EH (cell line): ENCODE measurements at places on chromosomes 2 and 18.

DNA sequence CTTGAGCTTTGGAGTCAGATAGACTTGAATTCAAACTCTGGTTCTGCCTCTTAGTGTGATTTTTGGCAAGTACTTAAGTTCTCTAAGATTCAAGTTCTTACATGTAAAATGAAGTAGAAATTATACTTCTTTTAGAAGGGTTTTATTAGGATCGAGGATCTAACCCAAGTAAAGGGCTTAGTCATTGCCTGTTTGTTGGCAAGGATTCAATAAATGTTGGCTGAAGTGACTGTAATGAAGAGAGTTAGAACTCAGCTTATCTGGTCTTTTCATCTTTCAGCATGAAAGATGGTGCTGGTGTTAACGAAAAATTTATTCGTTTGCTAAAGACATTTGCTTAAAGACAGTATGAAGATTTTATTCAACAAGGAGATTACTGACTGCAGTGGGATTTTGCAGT, 315.9 kb upstream of the THUMPD2 start:
- peak; percentile 86 for DNase-seq

DNA sequence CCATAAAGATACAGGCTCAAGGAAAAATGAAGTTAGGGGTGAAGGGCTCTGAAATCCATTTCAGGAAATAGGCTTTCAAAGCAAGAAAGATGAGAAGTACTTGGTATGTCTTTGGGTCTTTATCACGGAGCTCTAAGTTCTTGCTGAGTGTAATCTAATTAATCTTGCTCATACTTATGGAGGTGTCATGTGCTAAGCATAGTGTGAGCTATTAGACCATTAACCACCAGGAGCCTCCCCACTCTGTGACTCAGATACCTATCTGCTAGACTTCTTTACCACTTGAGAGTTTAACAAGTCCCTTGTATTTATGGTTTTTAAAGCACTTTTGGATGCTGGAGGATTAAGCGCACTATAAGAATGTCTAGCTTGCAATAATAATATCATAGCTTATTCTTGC, 678.7 kb downstream of the EPHA4 start:
- peak; percentile 21 for DNase-seq

DNA sequence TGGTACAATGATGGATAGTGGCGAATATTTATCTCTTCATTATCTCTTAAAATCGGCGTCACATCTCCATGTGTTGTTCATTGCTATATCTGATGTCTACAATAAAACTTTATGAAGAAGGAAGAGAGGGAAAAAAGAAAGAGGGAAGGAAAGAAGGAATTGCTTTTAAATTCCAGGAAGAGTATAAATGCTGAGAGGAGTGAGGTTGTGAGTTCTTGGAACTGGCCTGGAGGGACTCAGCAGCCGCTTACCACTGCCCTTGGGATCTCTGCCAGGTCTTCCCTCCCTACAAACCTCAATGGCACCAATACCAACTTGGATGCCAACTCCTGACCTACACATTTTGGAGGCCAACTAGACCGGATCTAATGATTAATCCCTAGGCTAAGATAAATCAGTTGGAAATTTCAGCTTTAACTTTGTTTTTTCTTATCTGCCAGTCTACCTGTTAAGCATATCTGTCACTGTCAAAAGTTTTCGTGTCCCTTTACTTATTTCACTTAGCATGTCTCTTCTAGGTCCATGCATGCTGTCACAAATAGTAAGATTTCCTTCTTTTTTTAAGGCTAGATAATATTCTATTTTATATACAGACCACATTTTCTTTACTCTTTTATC, 9.8 kb downstream of the SCN9A start:
- DNase-seq, result peak; percentile 29

DNA sequence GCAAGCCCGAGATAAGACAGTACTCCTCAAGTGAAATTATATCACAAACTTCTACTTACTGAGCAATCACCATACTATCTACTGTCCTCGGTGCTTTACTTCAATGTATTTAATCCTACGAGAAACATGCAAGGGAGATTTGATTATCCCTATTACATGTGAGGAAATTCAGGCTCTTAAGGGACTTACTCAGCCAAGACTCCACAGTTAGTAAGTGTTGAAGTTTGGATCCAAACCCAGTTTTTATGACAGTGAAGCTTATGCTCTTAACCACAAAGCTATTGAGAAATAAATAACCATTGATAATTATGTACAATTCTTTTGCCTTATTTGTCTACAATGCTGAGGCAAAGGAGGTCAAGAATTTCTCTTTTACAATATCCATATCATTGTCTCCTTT, 672.9 kb upstream of the ACVR2A start:
- no peak for DNase-seq

DNA sequence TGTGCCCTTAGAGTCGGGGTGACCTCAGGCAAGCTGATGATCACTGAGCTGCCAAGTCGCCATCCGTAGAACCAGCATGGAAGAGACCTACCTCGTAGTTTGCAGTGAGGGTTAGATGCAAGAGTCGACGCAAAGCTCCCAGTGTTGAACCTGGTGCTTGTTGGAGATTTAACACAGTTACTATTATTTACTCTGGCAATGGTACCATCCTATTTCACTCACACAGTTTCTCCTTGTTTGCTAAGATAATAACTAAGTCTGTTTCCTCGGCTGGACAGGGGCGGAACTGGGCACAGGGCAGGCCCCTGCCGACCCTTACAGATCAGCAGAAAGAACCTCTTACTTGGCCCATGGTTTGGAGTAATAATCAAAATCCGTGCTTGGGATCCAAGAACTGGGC, 85.5 kb downstream of the ACAA2 start:
- no peak for DNase-seq

DNA sequence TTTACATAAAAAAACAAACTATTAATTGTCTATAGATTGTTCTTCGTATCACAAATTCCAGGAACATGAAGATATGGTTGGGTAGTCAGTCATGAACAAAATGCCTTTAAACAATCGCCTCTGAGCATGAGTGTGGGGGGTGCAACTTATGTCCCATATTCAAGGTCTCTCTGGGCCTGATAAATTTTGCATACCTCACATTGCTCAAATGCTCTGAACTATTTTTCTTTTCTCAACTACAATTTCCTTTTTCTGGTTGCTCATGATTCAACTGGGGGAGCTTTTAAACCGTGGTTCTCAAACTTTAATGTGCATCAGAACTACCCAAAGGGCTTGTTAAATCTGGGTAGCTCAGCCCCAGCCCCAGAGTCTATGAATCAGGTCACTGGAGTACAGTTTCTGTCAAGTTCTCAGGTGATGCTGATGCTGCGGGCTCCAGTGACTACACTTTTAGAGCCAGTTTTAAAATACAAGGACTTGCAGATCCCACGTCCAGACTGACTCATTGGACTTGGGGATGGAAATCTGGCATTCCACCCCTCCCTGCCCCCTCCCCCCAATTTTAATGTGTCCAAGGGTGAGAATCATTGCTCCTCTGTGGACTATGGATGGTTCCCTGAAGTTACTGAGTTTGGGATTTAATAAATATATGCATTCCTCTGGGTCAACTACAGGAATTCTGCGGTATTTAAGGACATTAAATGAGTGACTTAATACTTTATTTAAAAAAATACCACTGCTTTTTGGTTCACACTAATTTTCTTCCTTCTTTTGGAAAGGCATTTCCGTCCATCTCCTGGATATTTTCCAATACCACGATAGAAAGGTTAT, 1.5 kb upstream of the GPD2 start:
- DNase-seq, result peak; percentile 86

DNA sequence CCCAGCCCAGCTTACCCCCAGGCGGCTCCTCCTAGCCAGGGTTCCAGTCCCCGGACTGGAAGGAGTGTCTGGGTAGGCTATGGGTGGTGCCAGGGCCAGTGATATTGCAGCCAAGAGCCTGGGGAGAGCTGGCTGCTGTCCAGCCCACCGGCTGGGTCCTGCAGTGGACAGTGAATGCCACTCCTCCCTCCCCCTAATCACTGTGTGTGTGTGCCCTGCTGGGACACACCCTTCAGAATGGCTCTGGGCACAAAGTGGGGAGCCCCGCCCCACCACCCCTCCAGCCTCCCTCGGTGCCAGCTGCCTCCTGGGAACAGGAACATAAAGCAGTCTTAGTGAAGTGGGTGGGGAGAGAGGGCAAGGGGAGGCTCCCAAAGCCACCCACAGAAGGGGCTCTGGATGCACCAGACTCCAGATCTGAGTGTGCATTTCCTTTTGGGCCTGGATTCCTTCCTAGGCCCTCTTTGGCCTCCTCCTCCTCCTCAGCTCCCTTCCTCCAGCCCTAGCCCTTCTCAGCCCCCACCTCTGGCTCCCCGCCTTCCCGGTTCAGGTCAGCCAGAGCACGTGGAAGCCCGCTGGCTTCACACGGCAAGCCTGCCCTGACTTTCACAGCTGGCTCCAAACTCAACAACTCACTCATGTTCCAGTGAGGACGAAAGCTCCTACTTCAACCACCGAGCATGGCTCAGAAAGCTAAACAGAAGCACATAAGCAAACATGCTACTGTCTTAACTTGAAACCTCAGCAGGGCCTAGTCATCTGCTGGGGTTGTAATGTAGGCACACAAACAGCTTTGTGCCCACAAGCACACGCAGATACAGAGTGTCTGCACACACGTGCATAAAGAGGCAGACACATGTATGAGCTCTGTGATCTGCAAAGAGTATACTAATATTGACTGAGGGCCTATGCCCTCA, 209.2 kb upstream of the SMAD2 start:
- no peak for DNase-seq

GRCh38 chr2:188884517-188884916, 89.7 kb upstream of the COL3A1 start:
- peak; percentile 27 for DNase-seq

- no peak for DNase-seq
Observed at GRCh38 chr18:28152754-28153153, 24.2 kb downstream of the CDH2 start.
